ENCODE measurements at places on chromosomes 5 and 9. TPM values are rescaled to one million over a fixed set of nuclear protein-coding genes. Genes with fewer than 3 reads are reported as not detected.

- H3K4me3 ChIP-seq: no peak overlapping the region
- H3K27me3 ChIP-seq: no peaks in the 10 kb centered on the region
- H3K27ac ChIP-seq: peak overlapping the region; percentile 53
Measured at GRCh38 chr5:64744914-64745313, 23.6 kb downstream of the SREK1IP1 start.

DNA sequence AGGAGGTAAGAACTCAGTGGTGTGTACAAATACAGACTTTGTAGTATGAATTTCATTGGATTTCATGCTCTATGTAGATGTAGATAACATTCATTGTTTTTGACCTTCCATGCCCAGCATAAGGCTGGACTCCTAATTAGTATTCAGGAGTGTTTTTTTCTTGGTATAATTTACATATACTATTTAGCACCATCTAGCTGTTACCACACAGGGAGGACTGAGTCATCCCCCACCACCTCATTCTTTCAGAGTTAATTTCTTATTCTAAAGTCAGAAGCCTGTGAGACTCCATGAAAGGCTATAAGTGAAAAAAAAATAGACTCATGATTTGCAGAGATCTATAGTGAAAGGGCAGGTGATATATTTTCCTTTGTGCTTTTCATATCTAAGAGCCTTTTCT, 555.0 kb downstream of the PRR16 start:
- no peak overlapping the region for H3K27ac ChIP-seq
- no peak overlapping the region for H3K4me3 ChIP-seq
- H3K4me1 ChIP-seq: no peaks in the 10 kb centered on the region
- no peaks in the 10 kb centered on the region for H3K27me3 ChIP-seq
- DNase-seq: no peak

DNA sequence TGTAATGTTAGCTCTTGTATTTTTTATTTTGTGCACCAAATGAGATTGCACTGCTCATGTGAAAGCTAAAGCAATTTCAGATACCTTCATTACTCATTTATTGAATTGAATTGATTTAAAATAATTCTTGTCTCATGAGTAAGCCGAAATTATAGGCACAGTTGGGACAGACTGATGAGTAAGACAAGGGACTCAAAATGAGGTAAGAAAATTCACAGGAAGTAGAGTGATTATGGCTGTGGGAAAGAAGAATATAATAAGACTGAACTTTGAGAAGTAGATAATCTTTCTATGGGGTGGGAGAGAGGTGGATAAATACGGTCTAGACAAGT, 51.1 kb downstream of the NUDT12 start:
- H3K4me1 ChIP-seq: peaks cover 3% of the 10 kb centered on the region
- no peak for DNase-seq
- H3K27ac ChIP-seq: no peak overlapping the region
- H3K4me3 ChIP-seq: no peak overlapping the region

CNTFR gene
- total RNA-seq: 37.2 TPM

GRCh38 chr5:69030358-69031062, 63.3 kb upstream of the SLC30A5 start:
- no peak overlapping the region for H3K27ac ChIP-seq
- DNase-seq: no peak
- H3K27me3 ChIP-seq: no peaks in the 10 kb centered on the region
- H3K4me1 ChIP-seq: no peaks in the 10 kb centered on the region
- no peak overlapping the region for H3K4me3 ChIP-seq
- no peaks in the 10 kb centered on the region for H3K36me3 ChIP-seq

DNA sequence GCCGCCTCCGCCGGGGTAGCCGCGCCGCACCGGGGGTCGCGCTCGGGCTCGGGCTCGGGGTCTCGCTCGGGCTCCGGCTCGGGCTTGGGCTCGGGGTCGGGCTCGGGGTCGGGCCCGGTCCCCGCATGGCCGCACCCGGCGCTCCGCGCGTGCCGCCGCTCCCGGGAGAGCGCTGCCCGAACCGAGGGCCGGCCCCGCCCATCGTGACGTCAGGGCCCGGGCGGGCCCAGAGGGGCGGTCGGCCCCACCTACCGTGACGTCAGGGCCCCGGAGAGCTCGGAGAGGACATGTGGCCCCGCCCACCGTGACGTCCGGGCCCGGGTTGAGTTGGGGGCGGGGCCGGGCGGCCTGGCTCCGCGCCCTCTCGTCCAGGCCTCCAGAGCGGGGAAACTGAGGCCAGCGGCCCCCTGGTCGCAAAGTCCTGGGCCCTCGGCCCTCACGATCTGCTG, at the start of gene NSMF:
NSMF (minus strand) TSS at position 183 of the 449 bp plus-strand sequence. CDS start 232 bp downstream, outside the sequence.
- peak; percentile 98 for DNase-seq
- peak within 1 kb of the TSS; percentile 86 for H3K4me3 ChIP-seq
- H3K4me1 ChIP-seq: peaks cover 18% of the 10 kb centered on the region

- H3K4me1 ChIP-seq: peaks cover 57% of the 10 kb centered on the region
- H3K36me3 ChIP-seq: no peaks in the 10 kb centered on the region
- H3K27me3 ChIP-seq: peaks cover 56% of the 10 kb centered on the region
- no peak overlapping the region for H3K27ac ChIP-seq
Measured at GRCh38 chr9:137299938-137300337, 2.1 kb downstream of the NRARP start.

IL3 gene
- not detected for total RNA-seq

DNA sequence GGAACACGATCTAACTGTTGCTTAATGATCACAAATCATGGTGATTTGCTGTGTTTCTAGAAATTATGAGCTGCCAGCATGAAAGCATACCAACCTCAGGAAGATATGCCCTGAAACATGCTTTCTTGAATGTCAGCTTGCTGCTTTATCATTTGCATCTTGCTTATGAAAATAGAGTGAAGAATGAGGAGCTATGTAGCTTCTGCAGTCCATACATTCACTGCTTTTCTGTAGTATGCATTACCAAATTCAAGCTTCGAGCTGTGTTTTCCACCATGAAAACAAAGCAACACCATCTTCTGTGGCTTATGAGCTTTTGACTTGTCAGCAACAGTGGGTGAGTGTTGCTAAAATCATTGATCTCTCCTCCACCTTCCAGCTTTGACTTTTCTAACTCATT, 16.5 kb downstream of the F2RL2 start:
- peaks cover 16% of the 10 kb centered on the region for H3K4me1 ChIP-seq
- H3K36me3 ChIP-seq: no peaks in the 10 kb centered on the region
- no peak overlapping the region for H3K27ac ChIP-seq
- no peak for DNase-seq
- no peaks in the 10 kb centered on the region for H3K27me3 ChIP-seq
- H3K4me3 ChIP-seq: no peak overlapping the region

- no peak for DNase-seq
- H3K4me3 ChIP-seq: no peak overlapping the region
Measured at GRCh38 chr5:176157656-176158055, 80.6 kb upstream of the SIMC1 start.

- H3K36me3 ChIP-seq: no peaks in the 10 kb centered on the region
- no peaks in the 10 kb centered on the region for H3K4me1 ChIP-seq
Measured at GRCh38 chr5:10118150-10118549, 131.5 kb downstream of the ATPSCKMT start.

GRCh38 chr5:179290681-179291540, 54.4 kb downstream of the ADAMTS2 start:
- H3K4me3 ChIP-seq: no peak overlapping the region
- no peaks in the 10 kb centered on the region for H3K27me3 ChIP-seq
- peaks cover 5% of the 10 kb centered on the region for H3K4me1 ChIP-seq
- H3K36me3 ChIP-seq: no peaks in the 10 kb centered on the region

- DNase-seq: no peak
- H3K36me3 ChIP-seq: no peaks in the 10 kb centered on the region
Measured at GRCh38 chr5:137412136-137412535, 87.0 kb downstream of the SPOCK1 start.

GRCh38 chr9:7415836-7416235, 383.7 kb downstream of the DMAC1 start:
- H3K36me3 ChIP-seq: no peaks in the 10 kb centered on the region
- DNase-seq: no peak
- H3K27ac ChIP-seq: no peak overlapping the region
- H3K4me3 ChIP-seq: no peak overlapping the region
- H3K27me3 ChIP-seq: no peaks in the 10 kb centered on the region
- H3K4me1 ChIP-seq: peaks cover 3% of the 10 kb centered on the region

- no peaks in the 10 kb centered on the region for H3K27me3 ChIP-seq
- DNase-seq: no peak
- H3K27ac ChIP-seq: no peak overlapping the region
- H3K36me3 ChIP-seq: no peaks in the 10 kb centered on the region
- peaks cover 26% of the 10 kb centered on the region for H3K4me1 ChIP-seq
Measured at GRCh38 chr9:116927726-116928125, 240.6 kb downstream of the TRIM32 start.

GRCh38 chr9:26685818-26686217, 206.8 kb downstream of the CAAP1 start:
- peaks cover 6% of the 10 kb centered on the region for H3K4me1 ChIP-seq
- no peak for DNase-seq
- H3K36me3 ChIP-seq: no peaks in the 10 kb centered on the region

DNA sequence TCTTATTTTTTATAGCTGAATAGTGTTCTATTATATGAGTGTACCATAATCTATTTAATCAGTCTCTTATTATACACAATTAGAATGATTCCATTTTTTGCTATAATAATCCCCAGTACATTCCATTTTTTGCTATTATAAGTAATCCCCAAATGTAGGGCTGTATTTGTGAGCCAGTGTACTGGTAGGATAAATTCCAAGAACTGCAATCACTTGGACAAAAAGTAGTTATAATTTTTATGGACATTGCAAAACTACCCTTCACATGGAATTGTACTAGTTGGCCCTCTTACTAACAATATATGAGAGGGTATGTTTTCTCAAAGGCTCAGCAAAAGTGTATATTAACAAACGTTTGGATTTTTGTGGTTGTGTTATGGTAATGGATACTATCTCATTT, 481.7 kb upstream of the CLINT1 start:
- H3K27ac ChIP-seq: no peak overlapping the region
- no peak for DNase-seq
- no peaks in the 10 kb centered on the region for H3K27me3 ChIP-seq
- peaks cover 4% of the 10 kb centered on the region for H3K36me3 ChIP-seq
- no peak overlapping the region for H3K4me3 ChIP-seq

GRCh38 chr5:3526551-3527185, 69.0 kb upstream of the IRX1 start:
- no peaks in the 10 kb centered on the region for H3K27me3 ChIP-seq
- no peak for DNase-seq
- no peak overlapping the region for H3K27ac ChIP-seq

DNA sequence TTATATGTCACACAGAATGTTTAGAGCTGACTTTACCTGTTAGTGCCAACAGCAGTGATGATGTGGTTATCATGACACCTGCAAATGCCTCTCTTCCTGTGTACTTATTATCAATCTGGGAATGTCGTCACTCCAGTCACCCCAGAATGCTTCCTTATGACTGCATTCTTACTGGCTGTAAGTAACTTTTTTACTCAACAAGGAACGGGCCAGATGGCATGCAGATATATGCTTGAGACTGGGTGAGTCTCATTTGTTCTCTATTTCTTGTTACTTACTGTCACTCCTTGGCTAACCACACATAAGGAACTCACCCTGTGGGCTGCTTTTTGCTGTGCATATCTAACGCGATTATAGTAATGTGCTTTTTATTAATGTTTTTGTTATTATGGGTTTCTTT, 385.5 kb upstream of the MEF2C start:
- H3K4me1 ChIP-seq: no peaks in the 10 kb centered on the region
- DNase-seq: no peak
- no peak overlapping the region for H3K4me3 ChIP-seq
- no peak overlapping the region for H3K27ac ChIP-seq
- no peaks in the 10 kb centered on the region for H3K36me3 ChIP-seq
- no peaks in the 10 kb centered on the region for H3K27me3 ChIP-seq

DNA sequence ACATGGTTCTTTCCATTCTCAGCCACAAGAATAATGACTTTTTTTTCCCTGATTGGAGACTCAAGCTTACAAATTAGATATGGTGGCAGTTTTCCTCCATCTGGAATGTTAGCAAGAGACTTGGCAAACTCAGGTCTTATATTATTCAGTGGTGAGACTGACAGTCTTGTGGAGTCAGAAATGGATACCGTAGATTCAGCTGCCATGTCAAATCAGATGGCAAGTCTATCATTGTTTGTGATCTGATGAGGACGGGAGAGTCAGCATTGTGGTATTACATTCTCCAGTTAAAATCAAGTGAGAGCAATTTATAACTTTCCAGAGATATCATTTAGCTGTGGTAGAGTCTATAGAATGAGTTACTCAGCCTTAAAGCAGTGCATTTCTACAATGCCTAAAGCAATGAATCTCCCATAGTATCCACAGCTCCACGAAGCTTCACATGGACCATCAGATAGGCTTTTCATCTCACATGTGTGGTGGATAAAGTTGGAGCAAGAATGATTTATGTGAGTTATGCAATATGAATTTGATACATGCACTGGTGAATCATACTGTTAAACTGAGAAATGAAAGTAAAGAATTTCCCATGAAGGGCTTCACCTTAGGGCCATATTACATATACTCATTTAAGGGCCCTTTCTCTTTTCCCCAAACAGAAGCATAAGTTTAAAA, 430.6 kb downstream of the ZNF608 start:
- DNase-seq: no peak
- no peaks in the 10 kb centered on the region for H3K27me3 ChIP-seq
- no peak overlapping the region for H3K27ac ChIP-seq

GRCh38 chr5:21723500-21723899, 1129.6 kb downstream of the CDH12 start:
- no peak overlapping the region for H3K4me3 ChIP-seq
- no peak overlapping the region for H3K27ac ChIP-seq
- no peaks in the 10 kb centered on the region for H3K27me3 ChIP-seq
- DNase-seq: no peak
- H3K36me3 ChIP-seq: no peaks in the 10 kb centered on the region

LMX1B gene
- 0.19 TPM for total RNA-seq

DNA sequence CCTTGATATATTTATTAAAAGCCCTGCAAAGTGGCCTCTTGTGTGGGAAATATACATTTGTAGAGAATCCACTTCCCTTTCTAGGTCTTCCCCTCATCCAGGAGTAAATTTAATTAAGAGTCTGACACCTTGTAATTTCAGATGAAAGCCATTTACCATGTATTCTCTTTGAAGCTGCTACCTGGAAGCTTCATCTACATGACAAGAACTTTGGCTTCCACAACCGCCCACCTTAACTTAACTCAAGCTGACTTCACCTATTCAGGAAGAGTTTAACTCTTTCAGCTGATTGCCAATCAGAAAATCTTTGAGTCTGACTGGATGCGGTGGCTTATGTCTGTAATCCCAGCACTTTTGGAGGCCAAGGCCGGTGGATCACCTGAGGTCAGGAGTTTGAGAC, 899.9 kb downstream of the TAF11L14 start:
- no peaks in the 10 kb centered on the region for H3K27me3 ChIP-seq
- no peak overlapping the region for H3K4me3 ChIP-seq
- H3K27ac ChIP-seq: no peak overlapping the region
- H3K4me1 ChIP-seq: no peaks in the 10 kb centered on the region
- DNase-seq: no peak
- no peaks in the 10 kb centered on the region for H3K36me3 ChIP-seq

DNA sequence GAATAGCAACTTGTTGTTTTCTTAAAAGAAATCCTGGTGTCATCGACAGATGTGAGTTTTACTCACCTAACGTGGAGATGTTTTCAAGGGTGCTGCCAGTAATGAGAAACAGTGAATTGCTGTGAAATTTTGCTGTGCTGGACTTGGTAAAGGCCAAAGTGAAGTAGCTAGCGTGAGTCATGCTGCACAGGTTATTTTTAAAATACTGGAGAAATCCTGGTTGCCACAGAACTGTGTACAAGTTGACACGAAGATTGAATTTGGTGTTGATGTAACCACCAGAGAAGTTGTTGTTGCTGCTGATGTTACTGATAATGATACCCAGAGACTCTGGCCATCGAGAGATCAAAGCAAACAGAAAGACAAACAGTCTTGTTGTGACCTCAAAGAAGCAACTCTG, 187.9 kb upstream of the NFIL3 start:
- DNase-seq: no peak
- H3K4me3 ChIP-seq: no peak overlapping the region
- H3K4me1 ChIP-seq: no peaks in the 10 kb centered on the region
- no peak overlapping the region for H3K27ac ChIP-seq

FRMD3 gene
- total RNA-seq: 1.8 TPM

- no peaks in the 10 kb centered on the region for H3K36me3 ChIP-seq
- H3K27ac ChIP-seq: no peak overlapping the region
Measured at GRCh38 chr5:158435161-158435616, 576.2 kb upstream of the CLINT1 start.

All from neural progenitor cell (in vitro differentiated cells).